ENCODE measurements at places on chromosomes 5 and 9. TPM values are rescaled to one million over a fixed set of nuclear protein-coding genes. Genes with fewer than 3 reads are reported as not detected.

LRRC8A gene
- polyA plus RNA-seq: 28.2 TPM

TSSK1B gene
- not detected for polyA plus RNA-seq

CA9 gene
- 0.60 TPM for polyA plus RNA-seq

TOR1A gene
- 45.0 TPM for polyA plus RNA-seq

GRCh38 chr9:90846770-90847419 lies 45.3 kb downstream of the SYK start:
- no peak for DNase-seq

FBXL7 gene
- polyA plus RNA-seq: 28.7 TPM

DNA sequence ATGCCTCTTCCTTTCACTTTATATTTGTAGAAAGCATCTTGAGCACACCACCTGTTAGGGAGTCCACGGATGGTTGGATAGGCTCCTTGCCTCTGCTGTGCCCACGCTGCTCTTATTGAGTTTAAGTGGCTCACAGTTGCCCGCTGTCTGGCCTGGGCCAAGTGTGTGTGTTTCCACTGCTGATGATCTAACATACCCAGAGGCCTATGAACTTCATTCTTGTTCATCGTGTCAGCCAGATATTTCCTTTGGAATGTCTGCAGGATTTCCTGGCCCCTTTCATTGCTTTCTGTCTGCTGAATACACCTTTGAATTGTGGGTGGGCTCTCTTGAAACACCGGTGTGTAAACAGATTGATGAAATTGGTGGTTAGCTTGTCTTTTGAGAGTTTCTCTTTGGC lies 46.6 kb downstream of the MVB12B start:
- DNase-seq: no peak

GHR gene
- polyA plus RNA-seq: 24.0 TPM

IL13 gene
- polyA plus RNA-seq: not detected

GRCh38 chr9:116525611-116526010 lies 161.5 kb upstream of the TRIM32 start:
- no peak for DNase-seq

DNA sequence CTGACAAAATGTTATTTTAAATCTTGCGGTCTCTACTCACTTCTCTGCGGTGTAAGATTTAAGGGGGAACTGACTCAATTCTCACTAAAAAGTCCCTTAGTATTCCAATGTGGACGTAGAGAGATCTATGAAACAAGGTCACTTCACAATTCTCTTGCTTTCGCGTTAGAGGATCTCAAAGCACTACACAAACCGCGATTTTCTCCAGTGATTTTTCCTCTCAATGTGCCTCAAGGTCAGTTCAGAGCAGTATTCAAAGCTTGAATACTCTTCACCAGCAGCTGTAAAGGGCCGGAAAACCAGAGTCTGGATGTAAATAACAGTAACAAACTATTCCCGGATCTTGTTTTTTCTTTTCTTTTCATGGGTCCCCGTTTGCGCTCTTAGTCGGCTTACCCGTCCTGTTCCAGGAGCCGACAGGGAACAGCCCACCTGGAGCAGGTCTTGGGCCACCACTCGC lies 128.2 kb downstream of the TMEM161B start:
- no peak for DNase-seq

PCDHGB5 gene
- 9.7 TPM for polyA plus RNA-seq

ADGRV1 gene
- 10.6 TPM for polyA plus RNA-seq

RNF20 gene
- polyA plus RNA-seq: 67.3 TPM

- DNase-seq: no peak
Measured at GRCh38 chr9:137029058-137029936, 1.3 kb upstream of the ABCA2 start.

TAF11L5 gene
- polyA plus RNA-seq: not detected

GRCh38 chr5:156949424-156949823 lies 13.6 kb downstream of the TIMD4 start:
- no peak for DNase-seq

ALDH1A1 gene
- polyA plus RNA-seq: 323 TPM

GRCh38 chr9:27394826-27395201 lies 97.9 kb upstream of the EQTN start:
- no peak for DNase-seq

TRAPPC13 gene
- polyA plus RNA-seq: 34.0 TPM

- DNase-seq: no peak
Measured at GRCh38 chr9:13447843-13448422, 168.4 kb upstream of the MPDZ start.

DNA sequence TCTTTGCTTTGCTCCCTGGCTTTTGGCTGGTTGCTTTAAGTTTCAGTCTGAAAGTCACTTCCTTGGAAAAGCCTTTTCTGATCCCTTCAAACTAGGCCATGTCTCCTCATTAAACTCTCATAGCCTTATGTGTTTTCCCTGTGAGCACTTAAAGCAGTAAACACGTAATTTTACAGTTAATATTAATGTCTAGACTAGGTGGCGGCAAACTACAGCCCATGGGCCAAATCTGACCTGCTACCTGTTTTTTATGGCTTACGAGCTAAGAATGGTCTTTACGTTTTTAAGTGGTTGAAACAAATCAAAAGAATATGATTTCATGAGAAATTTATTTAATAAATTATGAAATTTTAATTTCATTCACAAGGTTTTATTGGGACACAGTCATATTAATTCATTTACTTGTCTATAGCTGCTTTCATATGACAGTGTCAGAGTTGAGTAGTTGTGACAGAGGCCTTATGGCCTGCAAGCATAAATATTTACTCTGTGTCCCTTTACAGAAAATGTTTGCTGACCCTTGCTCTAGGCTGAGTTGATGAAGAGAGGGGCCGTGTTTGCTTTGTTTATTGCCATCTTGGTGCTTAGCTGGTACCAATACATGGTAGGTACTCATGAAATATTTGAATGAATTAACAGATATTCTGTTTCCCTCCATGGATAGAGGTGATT lies 7.4 kb downstream of the SLC44A1 start:
- no peak for DNase-seq

GRCh38 chr9:21674894-21675293 lies 127.5 kb upstream of the MTAP start:
- DNase-seq: no peak

IRX1 gene
- 27.0 TPM for polyA plus RNA-seq

ANXA2R gene
- 1.1 TPM for polyA plus RNA-seq

GRCh38 chr5:143782588-143783386 lies 29.2 kb upstream of the HMHB1 start:
- DNase-seq: no peak

DNA sequence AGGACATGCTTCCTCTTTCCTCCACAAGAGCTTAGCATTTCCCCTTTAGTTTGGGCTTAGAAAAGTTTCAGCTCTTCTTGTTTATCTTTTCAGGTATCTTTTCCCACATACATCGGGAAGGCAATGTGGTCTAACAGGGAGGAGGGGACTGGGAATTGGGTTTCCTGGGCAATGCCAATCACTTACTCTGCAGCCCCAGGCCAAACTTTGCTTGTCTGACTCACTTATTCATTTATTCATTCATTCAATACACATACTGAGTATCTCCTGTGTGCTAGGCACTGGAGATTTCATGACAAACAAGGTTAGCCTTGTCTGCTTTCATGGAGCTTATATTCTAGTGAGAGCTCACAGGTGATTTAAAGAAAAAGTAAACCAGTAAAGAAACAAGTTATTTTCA lies 10.7 kb upstream of the POU4F3 start:
- no peak for DNase-seq

ZNF366 gene
- polyA plus RNA-seq: 4.6 TPM
